Fibroblast of skin of right biceps (primary cell): ENCODE measurements at places on chromosomes 2 and 18.

- no peak for DNase-seq
These were observed 39.3 kb downstream of the VSNL1 start for GRCh38 chr2:17579605-17580318.

DNA sequence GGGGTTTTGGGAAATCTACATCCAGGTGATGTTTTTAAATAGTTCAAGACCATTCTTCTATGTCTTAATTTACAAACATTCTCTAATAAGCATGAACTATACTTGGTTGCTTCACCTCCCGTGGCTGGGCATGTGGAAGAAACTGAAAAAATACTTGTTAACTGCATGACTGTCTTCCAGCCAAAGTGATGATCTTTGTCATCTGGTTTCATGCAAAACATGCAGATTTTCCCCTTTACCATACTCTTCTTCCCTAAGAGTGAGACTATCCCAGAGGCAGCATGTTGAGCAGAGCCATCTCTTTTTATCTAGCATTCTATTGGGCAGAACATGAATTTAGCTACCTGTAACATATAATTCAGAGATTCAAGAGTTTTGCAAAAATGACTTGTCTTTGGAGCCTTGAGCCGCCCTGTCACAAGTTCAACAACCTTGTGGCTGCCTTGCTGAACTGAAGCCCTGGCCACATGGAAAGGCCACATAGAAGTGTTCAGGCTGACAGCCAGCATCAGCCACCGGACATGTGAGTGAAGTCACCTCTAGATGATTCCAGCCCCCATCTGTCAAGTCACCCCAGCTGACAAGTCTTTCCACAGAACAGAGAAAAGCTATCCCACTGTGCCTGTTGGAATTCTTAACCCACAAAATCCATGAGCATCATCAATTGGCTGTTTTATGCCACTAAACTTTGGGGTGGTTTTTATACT lies 142.8 kb downstream of the ANKRD44 start:
- DNase-seq, result no peak

- no peak for DNase-seq
These were observed 10.2 kb downstream of the NFATC1 start for GRCh38 chr18:79405781-79406575.

- no peak for DNase-seq
These were observed 213.3 kb upstream of the MMADHC start for GRCh38 chr2:149800624-149801542.

GRCh38 chr2:95024371-95024770 lies 1.1 kb upstream of the MAL start:
- no peak for DNase-seq

DNA sequence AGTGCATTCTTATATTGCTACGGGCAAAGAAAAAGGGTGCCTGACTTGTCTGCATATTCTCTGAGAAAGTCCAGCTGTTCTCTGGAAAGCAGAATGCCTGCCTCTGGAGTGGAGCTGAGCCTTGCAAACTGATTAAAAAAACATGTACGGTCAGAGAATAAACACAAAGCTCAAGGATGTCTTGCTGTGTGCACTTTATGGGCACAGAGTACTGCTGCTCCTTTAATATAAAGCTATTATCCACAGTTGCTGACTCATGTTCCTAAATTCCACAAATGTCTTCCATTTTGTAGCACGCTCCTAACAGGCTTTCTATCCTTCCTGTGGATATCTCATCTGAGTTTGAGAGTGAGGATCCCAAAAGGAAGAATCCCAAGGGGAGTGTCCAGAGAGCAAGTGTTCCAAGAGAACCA lies 229.0 kb downstream of the MREG start:
- DNase-seq, result peak; percentile 88

- DNase-seq, result peak; percentile 47
These were observed 43.6 kb upstream of the ZNF804A start for GRCh38 chr2:184554736-184555135.

GRCh38 chr2:204468746-204469429 lies 76.4 kb upstream of the PARD3B start:
- DNase-seq, result peak; percentile 65

GRCh38 chr2:45316576-45317338 lies 294.3 kb downstream of the SRBD1 start:
- no peak for DNase-seq

GRCh38 chr2:100869120-100869519 lies 49.2 kb downstream of the NPAS2 start:
- DNase-seq, result no peak

GRCh38 chr2:61770746-61771145 lies 83.1 kb downstream of the FAM161A start:
- DNase-seq, result no peak

- DNase-seq, result peak; percentile 96
These were observed 42.0 kb upstream of the CREB1 start for GRCh38 chr2:207487650-207488311.
